GM23338 (cell line): ENCODE measurements at places on chromosomes 4 and X. TPM values are rescaled to one million over a fixed set of nuclear protein-coding genes. Genes with fewer than 3 reads are reported as not detected.
A peak's percentile ranks its signal among the peaks of the same experiment; 100 is the strongest.

GRCh38 chr4:4893721-4894120, 34.3 kb downstream of the MSX1 start:
- no peaks in the 10 kb centered on the region; the same call in 1 of the 2 replicates for H3K4me1 ChIP-seq
- DNase-seq = no peak
- H3K36me3 ChIP-seq = no peaks in the 10 kb centered on the region
- no peaks in the 10 kb centered on the region; the same call in 1 of the 2 replicates for H3K27me3 ChIP-seq
- no peak overlapping the region for H3K27ac ChIP-seq

GRCh38 chr4:104394406-104395167, 100.1 kb downstream of the CXXC4 start:
- no peak overlapping the region for H3K4me3 ChIP-seq
- no peaks in the 10 kb centered on the region for H3K27me3 ChIP-seq
- H3K36me3 ChIP-seq = no peaks in the 10 kb centered on the region
- peak; percentile 26 for DNase-seq

RBM46 gene
- 22.1 and 22.9 TPM in 2 replicates for total RNA-seq

TDO2 gene
- total RNA-seq = 0.10 TPM in 1 of 2 replicates, not detected in the other

FDCSP gene
- not detected in 2 replicates for total RNA-seq

DNA sequence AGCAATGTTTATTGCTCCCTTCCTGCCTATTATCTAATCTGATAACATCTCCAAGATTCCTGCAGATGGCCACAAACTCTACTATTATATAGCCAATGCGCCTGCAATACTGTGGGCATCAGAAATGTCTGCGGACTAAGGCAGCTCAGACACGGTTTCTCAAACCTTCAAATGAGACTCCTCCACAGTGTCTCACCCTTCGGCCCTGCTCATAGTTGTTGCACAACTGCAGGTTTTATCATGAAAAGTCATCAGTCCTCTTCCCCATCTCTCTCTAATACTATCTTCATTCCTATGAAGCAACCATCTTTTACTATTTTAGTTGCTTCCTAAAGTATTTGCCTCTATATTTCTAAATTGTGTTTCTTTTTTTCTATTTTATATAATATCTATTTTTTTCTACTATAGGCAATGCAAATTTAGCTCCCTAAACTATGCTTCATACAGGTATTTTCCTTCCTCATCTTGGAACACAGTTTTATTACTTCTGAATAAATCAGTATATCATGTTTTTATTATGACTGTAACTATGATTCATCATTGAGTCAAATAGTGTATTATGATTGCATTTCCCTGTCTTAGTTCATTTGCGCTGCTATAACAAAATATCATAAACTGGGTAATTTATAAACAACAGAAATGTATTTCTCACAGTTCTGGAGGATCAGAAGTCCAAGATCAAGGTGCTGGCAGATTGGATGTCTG, 129.7 kb upstream of the EDNRA start:
- no peaks in the 10 kb centered on the region for H3K36me3 ChIP-seq
- H3K27ac ChIP-seq = no peak overlapping the region
- DNase-seq = no peak
- no peaks in the 10 kb centered on the region for H3K4me1 ChIP-seq

DNA sequence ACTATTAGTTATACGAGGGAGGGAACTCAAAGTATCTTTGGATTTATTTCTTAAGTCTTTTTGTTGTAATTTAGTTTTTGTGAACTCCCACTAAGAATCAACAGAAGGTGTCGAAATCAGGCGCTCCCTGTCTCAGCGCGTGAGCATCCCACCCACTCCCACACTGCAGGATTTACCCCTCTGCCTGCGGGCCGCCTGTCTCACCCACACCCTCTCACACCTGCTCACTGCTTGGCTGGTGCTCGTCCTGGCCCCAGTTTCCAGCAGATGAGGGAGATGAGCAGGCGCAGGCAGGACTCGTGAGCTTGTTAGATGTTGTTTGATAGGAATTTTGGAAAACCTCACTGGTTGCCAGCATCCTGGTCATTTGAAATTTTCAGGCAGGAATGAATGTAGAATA, 20.8 kb upstream of the HGFAC start:
- no peaks in the 10 kb centered on the region for H3K27me3 ChIP-seq
- H3K4me1 ChIP-seq = no peaks in the 10 kb centered on the region
- DNase-seq = no peak
- no peak overlapping the region for H3K4me3 ChIP-seq

SPARCL1 gene
- 1.5 and 1.7 TPM in 2 replicates for total RNA-seq
